HT1080 (cell line): ENCODE measurements at places on chromosomes 6 and 20. TPM values are rescaled to one million over a fixed set of nuclear protein-coding genes. Genes with fewer than 3 reads are reported as not detected.
A peak's percentile ranks its signal among the peaks of the same experiment; 100 is the strongest.

DNA sequence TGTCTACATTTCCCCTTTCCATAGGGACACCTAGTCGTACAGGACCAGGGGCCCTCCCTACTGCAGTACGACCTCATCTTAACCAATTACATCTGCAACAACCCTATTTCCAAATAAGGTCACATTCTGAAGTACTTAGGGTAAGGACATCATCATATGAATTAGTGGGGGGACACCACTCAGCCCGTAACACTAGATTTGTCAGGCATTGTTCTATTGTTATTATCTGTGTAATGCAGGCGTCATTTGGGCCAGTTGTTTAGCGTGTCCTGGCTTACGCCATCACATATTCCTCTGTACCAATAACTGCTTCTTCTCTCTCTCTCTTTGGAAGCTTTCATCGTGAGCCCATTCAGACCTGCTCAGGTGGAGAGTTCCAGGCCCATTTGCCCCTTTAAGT, 89.3 kb downstream of the CAP2 start:
- DNase-seq = no peak

- DNase-seq = peak; percentile 71
Measured at GRCh38 chr6:144131248-144131709, 19.0 kb upstream of the STX11 start.

- DNase-seq = no peak
Measured at GRCh38 chr6:155264693-155265320, 994 bp downstream of the CLDN20 start.

GRCh38 chr6:51626391-51626790, 461.0 kb downstream of the PKHD1 start:
- no peak for DNase-seq

Gene GTPBP2
- 32.5 and 33.7 TPM in 2 replicates for total RNA-seq

DNA sequence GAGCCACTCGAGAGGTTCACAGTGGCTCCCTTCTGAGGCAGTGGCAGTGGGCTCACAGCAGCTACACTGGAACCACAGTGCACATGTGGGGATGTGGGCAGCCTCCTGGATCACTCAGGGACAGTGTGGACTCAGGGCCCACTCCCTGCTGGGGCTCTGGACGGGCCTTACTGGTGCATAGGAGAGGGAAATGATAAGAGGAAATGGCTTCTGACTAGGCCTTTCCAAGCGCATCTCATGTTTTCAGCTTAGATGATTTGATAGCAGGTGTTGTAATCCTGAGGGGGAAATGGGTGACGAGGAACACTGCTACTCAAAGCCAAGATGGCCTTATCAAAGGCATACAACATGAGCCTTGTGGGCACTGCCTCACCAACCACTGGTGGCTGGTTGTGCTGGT, 44.0 kb downstream of the PANK2 start:
- no peak for DNase-seq

GRCh38 chr6:147653631-147654030, 145.1 kb downstream of the SAMD5 start:
- no peak for DNase-seq

DNA sequence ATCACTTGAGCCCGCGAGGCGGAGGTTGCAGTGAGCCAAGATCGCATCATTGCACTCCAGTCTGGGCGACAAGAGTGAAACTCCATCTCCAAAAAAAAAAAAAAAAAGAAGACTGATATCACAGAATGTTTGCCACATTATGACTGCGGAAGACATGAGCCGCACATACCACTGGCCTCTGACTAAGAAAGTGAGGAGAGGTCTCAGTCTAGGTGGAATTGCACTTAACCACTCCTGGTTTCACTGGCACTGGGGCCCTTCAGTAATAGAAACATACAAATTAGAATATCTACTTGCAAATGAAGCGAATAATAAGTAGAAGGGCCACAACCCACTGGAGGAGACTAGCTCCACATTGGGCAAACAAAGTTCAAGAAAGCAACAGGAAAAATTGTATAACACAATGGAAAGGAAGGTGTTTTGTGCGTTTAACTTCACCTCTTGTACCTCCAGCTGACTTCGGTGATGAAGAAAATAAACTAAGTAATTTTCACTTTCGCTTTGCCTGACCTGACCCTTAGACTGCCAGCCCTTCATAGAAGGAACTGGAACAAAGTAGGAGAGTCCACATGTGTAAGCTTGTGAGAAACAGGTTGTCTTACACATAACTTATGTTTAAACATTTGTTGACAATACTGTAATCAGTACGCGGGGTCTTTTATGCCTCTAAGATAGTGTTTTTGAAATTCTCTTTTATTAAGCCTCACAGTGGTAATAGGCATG, 147.5 kb upstream of the TSHZ2 start:
- no peak for DNase-seq
